ENCODE measurements at places on chromosomes 5 and 9. TPM values are rescaled to one million over a fixed set of nuclear protein-coding genes. Genes with fewer than 3 reads are reported as not detected.
A peak's percentile ranks its signal among the peaks of the same experiment; 100 is the strongest.

DNA sequence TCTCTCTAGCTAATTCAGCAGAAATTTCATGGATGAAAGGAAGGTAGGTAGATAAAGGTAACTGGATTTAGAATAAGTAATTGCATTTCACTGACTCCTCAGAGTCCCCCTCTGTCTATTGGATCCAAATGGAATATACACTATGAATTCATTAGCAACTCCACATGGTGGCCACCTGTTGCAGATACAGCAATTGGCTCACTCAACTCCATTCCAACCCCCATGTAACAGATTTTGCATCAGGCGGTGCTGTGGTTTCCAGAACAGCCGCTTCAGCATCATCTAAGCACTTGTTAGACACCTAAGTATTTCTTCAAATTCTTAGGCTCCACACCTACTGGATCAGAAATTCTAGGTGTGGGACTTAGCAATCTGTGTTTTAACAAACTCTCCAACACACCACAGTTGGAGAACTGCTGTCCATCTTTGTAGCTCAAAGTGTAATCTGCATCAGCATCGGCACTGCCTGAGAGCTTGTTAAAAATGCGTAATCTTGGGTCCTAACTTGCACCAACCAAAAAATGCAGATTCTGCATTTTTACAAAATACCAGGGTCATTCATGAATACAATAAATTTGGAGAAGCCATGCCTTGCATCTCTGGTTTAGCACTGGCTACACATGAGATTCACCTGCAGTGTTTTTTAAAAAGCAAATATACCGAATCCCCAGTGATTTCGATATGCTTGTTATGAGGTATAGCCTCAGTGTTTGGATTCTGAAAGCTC lies 413.8 kb upstream of the CD180 start:
- no peak overlapping the region for H3K4me3 ChIP-seq
- no peak for DNase-seq
- H3K4me1 ChIP-seq: no peaks in the 10 kb centered on the region
- no peaks in the 10 kb centered on the region for H3K36me3 ChIP-seq
- peaks cover 1% of the 10 kb centered on the region for H3K27me3 ChIP-seq

DNA sequence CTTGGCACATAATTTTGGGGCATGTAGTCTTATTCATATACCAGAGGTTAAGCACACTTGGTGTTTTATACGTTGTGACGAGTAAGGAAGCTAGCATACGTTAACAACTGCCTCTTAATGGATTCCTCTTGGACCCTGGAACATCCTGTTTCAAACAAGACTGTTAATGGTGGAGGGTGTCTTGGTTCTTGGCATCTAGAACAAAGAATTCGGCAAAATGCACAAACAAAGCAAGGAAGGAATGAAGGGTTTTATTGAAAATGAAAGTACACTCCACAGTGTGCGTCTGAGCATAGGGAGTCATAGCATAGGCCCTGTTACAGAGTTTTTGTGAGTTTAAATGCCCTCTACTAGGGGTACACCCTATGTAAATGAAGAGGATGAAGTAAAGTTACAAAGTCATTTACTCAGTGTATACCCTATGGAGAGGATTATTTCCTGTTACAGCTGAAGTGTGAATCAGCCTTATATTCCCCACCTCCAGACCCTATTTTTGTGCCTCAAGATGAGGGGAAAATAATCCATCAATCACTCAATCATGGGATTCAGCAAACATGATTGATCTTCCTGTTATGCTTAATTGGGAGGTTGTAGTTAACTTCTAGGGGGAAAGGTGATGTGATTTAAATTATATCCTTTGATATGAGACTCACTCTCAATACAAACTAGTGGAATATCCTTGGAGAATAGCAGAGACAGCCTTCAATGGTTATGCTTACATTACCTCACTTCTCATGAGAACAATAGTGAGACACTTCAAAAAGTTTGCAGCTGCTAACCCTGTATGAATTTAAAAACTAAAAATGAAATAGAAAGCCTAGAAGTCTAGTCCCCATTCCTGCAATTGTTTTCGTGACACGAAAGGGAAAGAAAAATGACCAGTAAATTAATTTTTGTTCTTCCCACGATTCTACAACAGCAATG lies 84.9 kb upstream of the MYO10 start:
- no peak overlapping the region for H3K4me3 ChIP-seq
- no peak for DNase-seq

- H3K4me3 ChIP-seq: no peak overlapping the region
- DNase-seq: no peak
- H3K4me1 ChIP-seq: peaks cover 12% of the 10 kb centered on the region
- H3K27ac ChIP-seq: no peak overlapping the region
- H3K27me3 ChIP-seq: no peaks in the 10 kb centered on the region
These were observed 24.1 kb upstream of the MTAP start for GRCh38 chr9:21778304-21778703.

- H3K4me1 ChIP-seq: peaks cover 4% of the 10 kb centered on the region
- no peak for DNase-seq
- H3K27me3 ChIP-seq: peaks cover 19% of the 10 kb centered on the region
These were observed 18.5 kb upstream of the UBAC1 start for GRCh38 chr9:135979547-135980166.

- H3K27ac ChIP-seq: no peak overlapping the region
- no peaks in the 10 kb centered on the region for H3K36me3 ChIP-seq
- H3K27me3 ChIP-seq: no peaks in the 10 kb centered on the region
- no peak overlapping the region for H3K4me3 ChIP-seq
- no peaks in the 10 kb centered on the region for H3K4me1 ChIP-seq
- no peak for DNase-seq
These were observed 194.2 kb upstream of the CHD1 start for GRCh38 chr5:99122976-99123375.

- DNase-seq: no peak
- H3K27ac ChIP-seq: no peak overlapping the region
- no peaks in the 10 kb centered on the region for H3K36me3 ChIP-seq
- no peak overlapping the region for H3K4me3 ChIP-seq
These were observed 417.4 kb upstream of the RIOK2 start for GRCh38 chr5:97600486-97600885.

DNA sequence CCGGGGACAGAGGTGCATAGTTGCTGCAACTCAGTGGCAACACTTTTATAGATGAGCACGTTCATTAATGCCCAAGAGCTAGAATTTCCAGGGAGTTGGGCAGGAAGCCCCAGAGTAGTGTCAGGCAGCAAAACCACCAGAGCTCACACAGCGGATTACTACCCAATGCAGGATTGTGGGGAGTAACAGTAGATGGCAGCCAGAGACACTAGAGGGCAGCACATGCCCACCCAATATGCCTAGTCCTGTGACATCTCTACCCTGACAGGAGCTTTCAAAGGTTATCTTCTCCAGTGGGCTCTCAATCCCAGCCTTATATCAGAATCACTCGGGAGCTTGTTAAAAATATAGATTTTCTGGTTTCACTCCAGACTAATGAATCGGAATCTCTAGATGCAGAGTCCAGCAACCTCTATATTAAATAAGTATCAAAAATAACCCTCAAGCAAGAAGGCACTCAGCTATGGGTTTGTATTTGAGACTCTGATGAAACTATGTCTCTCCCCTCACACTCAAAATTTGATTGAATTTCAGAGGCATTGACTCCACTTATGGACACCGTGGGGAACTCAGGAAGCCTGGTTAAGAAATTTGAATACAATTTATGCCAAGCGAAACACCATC lies 58.4 kb upstream of the PHF24 start:
- no peak overlapping the region for H3K27ac ChIP-seq
- peak; percentile 51 for DNase-seq
- no peak overlapping the region for H3K4me3 ChIP-seq
- peaks cover 72% of the 10 kb centered on the region for H3K27me3 ChIP-seq
- no peaks in the 10 kb centered on the region for H3K36me3 ChIP-seq
- no peaks in the 10 kb centered on the region for H3K4me1 ChIP-seq

DNA sequence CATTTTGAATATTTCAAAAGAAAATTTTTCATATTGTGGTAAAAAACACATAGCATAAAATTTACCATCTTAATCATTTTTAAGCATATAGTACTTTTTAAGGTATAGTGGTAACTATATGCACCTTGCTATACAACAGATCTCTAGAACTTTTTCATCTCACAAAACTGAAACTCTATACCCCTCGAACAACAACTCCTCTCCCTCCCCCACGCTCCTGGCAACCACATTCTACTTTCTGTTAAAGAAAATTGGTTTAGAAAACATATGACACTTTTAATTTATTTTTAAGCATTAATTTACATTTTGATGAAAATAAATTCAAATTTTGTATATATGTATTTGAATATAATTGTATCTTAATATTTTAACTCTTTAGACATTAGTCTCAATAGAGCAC lies 147.2 kb upstream of the EFNA5 start:
- DNase-seq: no peak
- H3K4me1 ChIP-seq: no peaks in the 10 kb centered on the region
- no peaks in the 10 kb centered on the region for H3K36me3 ChIP-seq
- no peak overlapping the region for H3K27ac ChIP-seq

DNA sequence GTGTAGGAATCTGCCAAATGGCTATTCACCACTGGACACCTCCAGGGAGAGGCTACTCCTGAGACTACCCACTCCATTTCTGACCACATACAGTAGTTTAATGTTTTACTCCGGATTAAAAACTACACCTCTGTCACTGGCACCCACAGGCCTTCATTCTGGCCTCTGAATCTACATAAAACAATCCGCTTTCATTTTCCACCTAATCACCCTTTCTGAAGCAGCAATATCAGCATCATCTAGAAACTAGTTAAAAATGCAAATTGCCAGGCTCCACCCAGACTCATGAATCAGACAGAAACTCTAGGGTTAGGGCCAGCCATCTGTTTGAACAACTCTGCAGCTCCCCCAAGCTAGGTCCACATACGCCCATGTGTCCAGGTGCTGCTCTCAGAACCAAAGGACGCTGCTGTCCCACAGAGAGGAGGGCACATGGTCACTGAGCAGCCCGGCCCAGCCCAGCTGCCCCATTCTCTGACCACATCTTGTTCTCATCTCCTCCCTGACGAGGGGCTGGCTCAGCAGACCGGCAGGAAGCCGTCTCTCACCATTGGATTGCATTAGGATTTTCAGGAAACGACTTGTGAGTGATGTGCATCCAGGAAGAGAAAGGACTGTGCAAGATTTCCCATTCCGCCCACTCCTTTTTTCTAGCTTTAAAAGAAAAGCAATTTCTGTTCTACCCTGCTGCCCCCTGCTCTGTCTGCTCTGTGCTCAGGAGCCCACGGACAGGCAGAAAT lies 34.7 kb downstream of the ADAM19 start:
- H3K27ac ChIP-seq: peak overlapping the region; percentile 72
- H3K4me3 ChIP-seq: no peak overlapping the region
- DNase-seq: no peak

- H3K4me1 ChIP-seq: peaks cover 7% of the 10 kb centered on the region
- H3K27ac ChIP-seq: no peak overlapping the region
- no peak overlapping the region for H3K4me3 ChIP-seq
- no peak for DNase-seq
These were observed 48.2 kb downstream of the ROPN1L start for GRCh38 chr5:10489810-10490426.

- H3K27me3 ChIP-seq: no peaks in the 10 kb centered on the region
- DNase-seq: no peak
- peaks cover 46% of the 10 kb centered on the region for H3K4me1 ChIP-seq
- H3K4me3 ChIP-seq: no peak overlapping the region
- no peaks in the 10 kb centered on the region for H3K36me3 ChIP-seq
- H3K27ac ChIP-seq: peak overlapping the region; percentile 87
These were observed 169.2 kb downstream of the C9orf50 start for GRCh38 chr9:129451669-129452068.

DNA sequence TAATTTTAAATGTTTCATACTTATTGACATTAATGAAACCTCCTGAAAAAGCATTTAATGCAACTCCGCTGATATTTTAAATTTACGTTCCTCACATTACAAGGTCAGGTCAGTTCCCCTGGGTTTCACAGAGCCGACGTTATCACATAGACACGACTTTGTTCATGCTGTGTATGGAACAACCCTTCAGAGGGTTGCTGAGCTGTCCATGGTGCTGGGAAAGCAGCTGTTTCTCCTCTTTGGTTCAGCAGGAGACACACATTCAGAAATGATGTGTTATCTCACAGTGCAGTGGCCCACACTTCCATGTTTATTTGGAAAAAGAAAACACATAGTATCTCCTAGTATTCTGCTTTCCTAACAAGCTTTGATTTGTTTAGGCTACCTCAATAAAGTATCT lies 53.5 kb downstream of the PPP2R2B start:
- DNase-seq: peak; percentile 53
- H3K27me3 ChIP-seq: no peaks in the 10 kb centered on the region
- H3K27ac ChIP-seq: no peak overlapping the region
- no peak overlapping the region for H3K4me3 ChIP-seq

DNA sequence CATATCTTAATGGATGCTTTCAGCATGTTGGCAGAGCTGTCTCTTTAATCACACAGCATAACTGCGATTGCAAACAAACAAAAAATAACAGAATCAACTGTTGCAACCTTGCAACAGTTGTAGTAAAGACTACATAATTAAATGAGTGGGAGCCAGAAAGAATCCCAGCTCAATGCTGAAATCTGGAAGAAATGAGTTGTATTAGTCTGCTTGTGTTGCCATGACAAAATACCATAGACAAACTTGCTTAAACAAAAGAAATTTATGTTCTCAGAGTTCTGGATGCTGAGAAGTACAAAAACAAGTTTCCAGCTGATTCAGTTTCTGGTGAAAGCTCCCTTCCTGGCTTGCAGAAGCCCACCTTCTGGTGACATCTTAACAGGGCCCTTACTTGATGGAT lies 260.9 kb upstream of the TUSC1 start:
- no peaks in the 10 kb centered on the region for H3K4me1 ChIP-seq
- H3K27me3 ChIP-seq: no peaks in the 10 kb centered on the region
- no peak overlapping the region for H3K4me3 ChIP-seq
- no peak overlapping the region for H3K27ac ChIP-seq

- H3K27ac ChIP-seq: no peak overlapping the region
- no peak overlapping the region for H3K4me3 ChIP-seq
- H3K36me3 ChIP-seq: no peaks in the 10 kb centered on the region
- H3K27me3 ChIP-seq: no peaks in the 10 kb centered on the region
- DNase-seq: no peak
- peaks cover 10% of the 10 kb centered on the region for H3K4me1 ChIP-seq
These were observed 104.1 kb downstream of the TSSK1B start for GRCh38 chr5:113330533-113331208.

FAXDC2 gene
- total RNA-seq: 33.9 TPM

FBLL1 gene
- total RNA-seq: 0.95 TPM

CYLC2 gene
- total RNA-seq: not detected

MYMK gene
- not detected for total RNA-seq

RAPGEF1 gene
- total RNA-seq: 50.4 TPM

IFT74 gene
- 22.1 TPM for total RNA-seq

Data from mesothelial cell of epicardium (in vitro differentiated cells).